ENCODE measurements at places on chromosomes 7 and 10.

- peak; percentile 19 for DNase-seq
Measured at GRCh38 chr7:69683002-69683401, 84.7 kb downstream of the AUTS2 start.

- DNase-seq, result no peak
Measured at GRCh38 chr10:15703151-15703880, 16.4 kb downstream of the ITGA8 start.

GRCh38 chr7:92835851-92836488 is 403 bp downstream of the CDK6 start:
- DNase-seq, result peak; percentile 72

DNA sequence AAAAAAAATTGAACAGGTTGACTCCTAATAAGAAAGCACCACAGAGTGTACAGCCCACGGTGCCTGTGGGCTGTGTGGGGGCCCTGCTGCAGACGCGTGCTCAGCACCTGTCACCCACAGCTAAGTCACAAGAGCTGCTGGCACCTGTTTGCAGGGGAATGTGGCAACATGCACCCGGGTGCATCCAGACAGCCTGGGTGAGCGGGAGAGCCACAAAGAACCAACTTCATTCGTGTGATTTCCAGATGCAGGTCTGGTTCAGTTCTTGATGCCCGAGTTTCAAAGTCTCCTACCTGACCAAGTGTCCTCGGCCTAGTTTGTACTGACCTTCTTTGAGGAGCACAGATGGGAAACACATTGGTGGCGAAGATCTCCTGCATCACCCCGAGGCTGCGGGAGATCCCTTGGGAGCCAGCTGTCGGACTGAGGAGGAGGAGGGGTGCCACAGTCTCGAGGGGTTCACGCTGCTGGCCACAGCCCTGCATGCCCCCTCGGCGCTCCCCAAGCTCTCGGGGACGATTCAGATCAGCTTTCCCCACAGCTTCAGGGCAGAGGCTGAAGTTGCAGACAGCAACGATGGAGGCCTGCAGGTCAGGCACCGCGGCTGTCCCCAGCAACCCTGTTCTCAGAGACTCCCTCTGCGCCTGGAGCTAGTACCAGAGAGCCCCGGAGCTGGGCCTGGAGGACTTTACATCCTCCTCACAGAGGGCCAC is 35.3 kb downstream of the AMZ1 start:
- DNase-seq, result no peak

DNA sequence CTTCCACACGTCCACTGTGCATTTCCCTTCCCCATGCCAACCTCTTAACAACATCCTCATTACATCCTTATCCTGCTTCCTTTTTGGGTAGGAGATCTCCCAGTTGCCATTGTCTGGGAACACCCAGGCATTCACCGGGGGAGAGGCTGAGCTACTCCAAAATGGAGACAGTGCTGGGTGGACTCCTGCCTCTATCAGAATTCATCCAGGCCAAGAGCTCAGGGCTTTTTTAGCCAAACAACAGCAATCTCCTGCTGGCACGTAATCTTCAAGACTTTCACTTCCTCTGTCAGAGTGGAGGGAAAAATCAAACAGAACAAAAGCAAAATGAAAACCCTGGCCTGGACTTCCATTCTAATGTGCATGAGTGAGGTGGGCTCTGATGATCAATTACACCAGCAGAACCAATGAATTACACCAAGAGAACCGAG is 245.0 kb downstream of the PRPF18 start:
- no peak for DNase-seq

GRCh38 chr10:43225787-43226153 is 41.1 kb downstream of the RASGEF1A start:
- no peak for DNase-seq

GRCh38 chr7:158837790-158838637 is 8.7 kb upstream of the ESYT2 start:
- peak; percentile 70 for DNase-seq

Data from NCI-H526 (cell line).